ENCODE measurements at places on chromosomes 3 and 15.

DNA sequence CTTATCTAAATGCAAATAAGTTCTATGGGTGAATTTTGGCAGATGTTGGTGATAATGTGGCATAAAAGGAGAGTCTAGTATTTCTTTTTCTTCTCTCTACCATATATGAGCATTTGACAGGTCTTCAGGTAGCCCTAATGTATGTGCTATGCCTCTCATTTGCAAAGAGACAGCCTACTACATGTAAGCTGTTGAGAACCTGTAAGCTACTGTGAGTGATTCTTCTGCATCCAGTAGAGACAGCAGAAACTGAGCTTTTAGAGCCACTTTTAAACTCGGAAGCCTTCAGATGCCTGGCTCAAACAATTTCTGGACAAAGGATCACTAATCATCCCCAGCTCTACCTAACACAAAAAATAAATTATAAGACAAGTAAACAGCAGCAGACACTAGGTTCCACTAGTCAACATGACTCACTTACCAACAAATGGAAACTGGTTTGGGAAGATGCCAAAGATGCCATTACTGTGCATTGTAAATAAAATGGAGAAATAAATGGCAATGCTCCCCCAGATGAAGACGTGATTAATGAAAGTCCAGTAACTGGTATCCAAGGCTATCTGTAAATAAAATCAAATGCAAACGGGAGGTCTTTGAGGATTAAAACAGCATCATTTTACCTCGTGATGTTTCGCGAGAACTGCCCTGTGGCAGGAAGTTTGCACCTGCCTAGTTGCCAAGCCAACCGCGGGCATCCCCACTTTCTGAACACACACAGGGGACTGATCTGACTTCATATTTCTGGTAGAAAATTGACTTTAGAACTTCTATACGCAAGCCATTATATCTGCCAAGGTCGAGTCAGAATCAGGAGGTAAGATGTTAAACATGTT lies 245.3 kb downstream of the DTWD1 start:
- no peak for DNase-seq

GRCh38 chr3:150545419-150546225 lies 674 bp downstream of the SERP1 start:
- DNase-seq, result no peak

GRCh38 chr3:72234391-72234790 lies 449.4 kb upstream of the PROK2 start:
- no peak for DNase-seq

DNA sequence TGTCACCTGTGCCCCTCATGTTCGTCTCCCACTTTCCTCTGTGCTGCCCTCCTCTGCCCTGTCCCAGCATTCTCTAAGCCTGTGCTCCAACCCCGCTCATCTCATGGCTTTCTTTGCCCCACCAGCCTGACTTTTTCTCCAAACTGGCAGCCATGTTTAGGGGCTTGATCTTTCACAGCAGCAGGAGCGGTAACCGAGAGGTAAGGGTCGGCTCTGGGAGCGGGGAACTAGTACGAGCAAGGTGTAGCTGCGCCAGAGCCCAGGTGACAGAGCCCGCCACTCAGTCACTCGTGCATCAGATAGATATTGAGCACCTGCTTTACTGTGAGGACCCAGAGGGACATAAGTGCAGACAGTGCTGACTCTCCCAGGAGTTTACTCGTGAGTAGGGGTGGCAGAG lies 13.4 kb downstream of the MAN2A2 start:
- no peak for DNase-seq

DNA sequence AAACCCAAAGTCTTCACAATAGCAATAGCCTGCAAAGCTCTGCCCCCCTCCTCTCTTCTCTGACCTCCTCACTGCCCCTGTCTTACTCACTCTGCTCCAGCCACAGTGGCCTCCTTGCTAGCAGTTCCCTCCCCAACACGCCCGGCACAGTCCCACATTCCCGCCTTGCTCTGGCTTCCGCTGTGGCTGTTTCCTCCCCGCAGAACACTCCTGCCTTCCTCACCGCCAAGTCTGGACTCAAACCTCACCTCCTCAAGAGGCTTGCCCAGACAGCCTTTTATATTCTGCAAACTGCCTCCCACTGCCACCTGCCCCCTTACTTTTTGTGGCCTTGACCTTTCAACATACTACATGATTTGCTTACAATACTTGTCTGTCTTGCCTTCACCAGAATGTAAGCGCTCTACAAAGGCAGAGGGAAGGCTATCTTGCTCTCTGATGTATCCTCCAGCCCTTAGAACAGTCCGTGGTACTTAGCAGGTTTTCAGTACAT lies 406 bp upstream of the MPI start:
- no peak for DNase-seq

GRCh38 chr3:35592589-35593295 lies 46.6 kb upstream of the ARPP21 start:
- DNase-seq, result no peak

Measured in coronary artery (tissue), 2 donors.